Stomach (tissue), 19 donors: ENCODE measurements at places on chromosomes 5 and 9.

DNA sequence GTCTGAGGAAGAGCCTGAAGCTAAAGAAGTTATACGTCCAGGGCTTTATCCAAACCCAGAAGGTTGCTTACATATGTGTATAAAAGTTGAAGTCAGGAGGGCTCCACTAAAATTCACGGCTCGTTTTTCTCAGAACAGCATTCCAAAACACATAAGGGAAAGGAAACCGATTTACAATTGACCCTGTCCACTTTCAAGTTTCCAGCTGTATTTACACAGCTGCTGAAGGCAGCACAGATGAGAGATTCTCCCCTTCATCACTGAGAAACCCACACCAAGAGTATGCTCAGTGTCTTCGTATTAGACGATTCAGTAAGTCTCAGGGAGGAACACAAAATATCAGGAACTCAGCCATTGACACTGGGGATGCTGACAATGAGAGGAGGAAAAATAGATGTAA is 5.9 kb upstream of the NREP start:
- DNase-seq, result peak; percentile 67

- no peak for DNase-seq
These were observed 42.3 kb downstream of the BASP1 start for GRCh38 chr5:17259630-17260257.

DNA sequence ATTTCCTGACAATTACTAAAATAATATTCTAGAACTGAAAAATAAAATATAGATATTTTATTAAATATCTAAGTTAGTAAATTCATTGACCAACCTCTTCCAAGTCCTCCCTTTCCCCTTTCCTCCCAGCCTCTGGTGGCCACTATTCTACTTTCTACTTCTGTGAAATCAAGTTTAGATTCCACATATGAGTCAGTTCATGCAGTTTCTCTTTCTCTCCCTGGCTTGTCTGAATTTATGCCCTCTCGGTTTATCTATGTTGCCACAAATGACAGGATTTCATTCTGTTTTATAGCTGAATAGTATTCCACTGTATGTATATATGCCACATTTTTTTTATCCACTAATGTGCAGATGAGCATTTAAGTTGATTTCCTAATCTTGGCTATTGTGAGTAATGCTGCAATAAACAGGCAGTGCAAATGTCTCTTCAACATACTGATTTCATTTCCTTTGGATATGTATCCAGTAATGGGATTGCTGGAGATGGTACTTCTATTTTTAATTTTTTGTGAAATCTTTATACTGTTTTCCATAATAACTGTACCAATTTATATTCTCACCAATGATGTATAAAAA is 52.3 kb downstream of the WDR36 start:
- no peak for DNase-seq

- no peak for DNase-seq
These were observed 187.9 kb downstream of the MAN2A1 start for GRCh38 chr5:109877670-109878045.

- DNase-seq, result no peak
These were observed 4.5 kb downstream of the PDE6A start for GRCh38 chr5:149940077-149940574.

DNA sequence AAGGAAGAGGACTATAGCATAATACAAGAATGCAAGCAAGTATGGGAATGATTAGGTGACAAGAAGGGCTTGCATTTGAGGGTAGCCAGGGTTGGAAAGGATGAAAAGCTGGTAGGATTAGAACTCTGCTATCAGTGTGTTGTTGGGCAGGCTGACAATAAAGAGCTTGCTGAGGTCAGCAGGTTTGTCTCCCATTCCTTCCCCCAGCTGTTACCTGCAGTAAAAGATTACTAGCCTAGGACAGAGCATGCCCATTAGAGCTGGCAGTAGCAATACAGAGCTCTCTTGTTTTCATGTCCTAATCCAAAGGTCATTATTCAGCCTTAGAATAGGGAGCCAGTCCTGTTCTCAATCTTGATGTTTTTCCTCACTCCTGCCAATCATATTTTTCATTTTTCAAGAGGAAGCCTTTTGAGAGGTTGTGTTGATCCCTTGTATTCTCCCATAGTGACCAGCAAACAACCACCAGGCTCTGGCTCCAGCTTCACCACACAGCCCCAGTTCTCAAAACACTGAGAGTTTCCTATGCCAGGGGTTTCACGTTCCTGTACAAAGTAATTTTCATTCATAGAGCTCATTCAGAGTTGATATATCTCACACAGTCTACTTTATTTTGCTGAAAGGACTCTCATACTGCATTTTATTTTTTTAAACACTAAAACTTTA is 71.7 kb downstream of the OR2K2 start:
- no peak for DNase-seq

DNA sequence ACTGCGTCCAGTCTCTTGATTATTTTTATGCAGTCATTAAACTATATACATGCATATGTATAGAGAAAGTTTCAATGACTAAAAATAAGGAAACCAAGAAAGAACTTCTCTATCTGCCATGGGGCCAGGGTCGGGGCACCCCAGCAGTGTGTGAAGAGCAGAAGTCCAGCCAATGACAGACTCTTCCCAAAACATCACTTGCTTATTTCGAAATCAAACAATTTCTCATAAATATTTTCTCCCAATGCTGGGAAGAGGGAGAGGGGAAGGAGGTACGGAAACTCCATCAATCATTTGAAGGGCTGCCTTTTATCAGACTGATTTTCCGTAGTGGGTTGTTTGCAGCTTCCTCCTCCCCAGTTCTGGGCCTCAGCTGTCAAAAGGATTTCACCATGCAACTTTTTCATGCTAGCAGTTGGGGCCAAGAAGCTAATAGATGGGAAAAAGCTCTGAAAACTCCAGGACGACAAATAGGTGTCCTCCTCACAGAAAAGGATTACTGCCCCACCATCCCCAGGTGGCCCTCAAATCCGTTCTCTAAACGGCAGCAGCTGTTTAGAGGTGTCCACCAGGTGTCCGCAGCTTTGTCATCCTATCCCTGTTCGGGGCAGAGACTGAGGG is 617 bp upstream of the FPGS start:
- DNase-seq, result no peak

DNA sequence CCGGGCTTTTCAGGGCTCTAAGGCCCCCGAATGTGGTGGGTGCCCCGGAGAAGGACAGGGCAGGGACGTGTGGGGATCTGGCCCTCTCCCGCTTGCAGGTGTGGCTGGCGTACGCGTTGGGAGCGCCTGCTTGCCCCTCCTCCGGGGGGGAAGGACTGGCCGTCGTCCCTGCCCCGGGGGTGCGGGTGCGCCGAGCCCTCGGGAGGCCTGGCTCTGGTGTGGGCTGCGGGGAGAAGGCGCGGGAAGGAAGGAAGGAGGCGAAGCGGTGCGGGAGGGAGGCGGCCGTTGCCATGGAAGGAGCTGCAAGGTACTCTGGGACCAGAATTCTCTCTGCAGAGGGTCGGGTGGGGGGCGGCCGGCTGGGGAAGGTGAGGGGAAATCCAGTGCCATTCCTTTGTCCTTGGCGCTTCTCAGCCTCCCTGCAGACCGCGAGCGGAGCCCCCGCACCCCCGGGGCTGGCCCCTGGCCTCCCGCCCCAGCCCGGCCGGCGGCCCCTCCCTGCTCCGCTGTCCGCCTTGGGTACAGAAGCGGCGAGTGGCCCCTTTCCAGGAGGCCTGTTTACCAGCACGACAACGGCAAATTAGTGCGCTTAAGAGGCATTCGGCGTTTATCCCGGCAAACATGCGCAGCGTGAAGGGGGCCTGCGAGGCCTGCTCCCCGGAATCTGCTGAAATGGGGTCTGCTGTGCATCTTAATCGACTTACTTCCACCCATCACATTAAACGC is 67.1 kb upstream of the UNC5A start:
- DNase-seq, result peak; percentile 54

DNA sequence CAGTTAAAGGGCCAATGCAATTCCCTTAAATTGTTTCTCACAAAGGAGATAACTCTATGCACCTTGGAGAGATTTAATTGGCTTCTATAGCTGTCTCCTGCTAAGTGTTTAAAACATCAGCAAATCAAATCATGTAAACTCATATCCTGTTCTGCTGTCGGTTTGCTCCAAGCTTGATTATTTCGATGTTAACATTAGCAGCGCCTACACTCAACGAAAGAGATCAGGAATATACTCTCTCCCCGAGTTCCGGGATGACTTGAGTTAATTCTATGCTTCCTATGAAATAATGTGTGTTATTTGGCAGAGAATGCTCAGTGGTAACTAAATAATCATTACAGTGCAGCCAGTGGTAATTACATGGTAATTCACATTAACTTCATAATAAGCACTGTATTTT is 338.6 kb downstream of the EBF1 start:
- DNase-seq, result no peak

DNA sequence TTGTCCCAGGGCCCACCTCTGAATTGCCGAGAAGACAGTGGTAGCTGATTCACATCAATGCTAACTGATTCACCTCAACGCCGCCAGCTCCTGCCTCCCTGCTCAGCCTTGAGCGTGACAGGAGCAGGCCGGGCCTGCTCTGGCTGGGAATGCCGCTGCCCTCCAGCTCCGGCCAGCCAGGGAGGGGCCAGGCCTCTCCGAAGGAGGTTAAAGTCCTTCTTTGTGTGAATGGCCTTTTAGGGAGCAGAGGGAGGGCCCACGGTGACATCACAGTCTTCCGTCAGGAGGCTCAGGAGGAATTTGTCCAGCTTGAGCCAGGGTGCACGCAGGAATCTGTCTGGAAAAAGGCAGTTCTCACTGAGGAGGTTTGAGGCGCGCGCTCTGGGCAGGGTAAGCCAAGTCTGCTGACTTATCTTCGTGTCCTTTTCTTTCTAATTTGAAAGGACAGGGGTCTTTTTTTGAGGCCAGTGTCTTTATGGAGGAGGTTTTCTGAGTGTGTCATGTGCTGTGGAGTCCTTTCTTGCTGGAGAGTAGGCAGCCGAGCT is 82.7 kb downstream of the C9orf152 start:
- peak; percentile 97 for DNase-seq

DNA sequence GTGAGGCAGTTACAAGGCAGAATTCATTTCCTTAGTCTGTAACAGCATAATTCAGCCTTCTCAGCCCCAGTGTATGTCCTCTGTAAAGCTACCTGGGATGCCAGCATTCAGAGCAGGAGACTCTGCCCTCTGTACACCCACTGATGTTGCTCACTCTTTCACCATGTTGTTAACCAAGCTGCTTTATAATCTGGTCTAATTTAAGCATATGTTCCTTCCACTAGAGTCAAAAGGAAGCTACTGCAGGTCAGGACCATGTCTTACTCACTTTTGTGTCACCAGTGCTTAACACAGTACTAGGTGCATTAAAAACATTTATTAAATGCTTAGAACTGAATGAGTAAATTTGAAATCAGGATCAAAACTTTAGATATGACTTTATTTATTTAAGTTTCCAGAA is 185.6 kb downstream of the FBXL17 start:
- no peak for DNase-seq

DNA sequence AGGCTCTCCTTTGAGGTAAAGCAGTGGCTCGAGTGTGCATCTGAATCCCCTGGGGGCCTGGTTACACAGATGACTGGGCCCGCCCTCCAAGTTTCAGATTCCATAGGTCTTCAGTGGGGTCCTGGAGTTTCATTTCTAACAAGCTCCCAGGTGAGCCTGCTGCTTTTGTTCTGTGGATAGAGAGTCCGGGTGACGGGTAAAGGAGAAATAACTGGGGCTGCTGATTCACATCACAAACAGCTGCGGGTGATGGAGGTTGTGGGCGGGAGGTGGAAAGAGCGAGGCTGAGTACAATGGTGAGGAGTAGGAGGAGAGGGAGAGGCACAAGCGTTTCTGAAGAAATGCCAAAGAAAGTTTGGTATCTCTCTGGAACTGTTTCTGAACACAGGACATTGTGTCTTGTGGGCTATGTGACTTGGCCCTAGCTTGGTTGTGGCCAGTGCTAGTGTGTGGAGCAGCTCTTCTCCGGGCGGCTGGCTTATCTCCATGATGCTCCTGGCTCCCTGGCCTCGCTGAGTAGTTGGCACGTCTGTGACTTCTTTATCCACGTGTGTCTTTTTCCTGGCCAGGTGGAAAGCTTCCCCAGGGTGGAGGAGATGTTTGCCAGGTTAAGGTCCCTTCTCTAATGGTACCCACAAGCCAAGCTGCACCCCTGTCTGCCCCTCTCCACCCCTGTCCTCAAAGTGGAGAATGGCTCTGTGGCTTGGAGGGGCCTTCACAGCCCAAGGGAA is 61.7 kb downstream of the HSPA4 start:
- DNase-seq, result no peak

- DNase-seq, result no peak
These were observed 99.5 kb downstream of the GCNT1 start for GRCh38 chr9:76558465-76558864.

GRCh38 chr5:158058208-158059120 is 199.5 kb upstream of the CLINT1 start:
- no peak for DNase-seq

- no peak for DNase-seq
These were observed 419.6 kb downstream of the KDM4C start for GRCh38 chr9:7177383-7177782.
